Activated T-cell treated with anti-CD3 and anti-CD28 coated beads, Interleukin-2, amount 50 U/mL, for 4 hours (primary cell): ENCODE measurements at places on chromosomes 6 and 20. TPM values are rescaled to one million over a fixed set of nuclear protein-coding genes. Genes with fewer than 3 reads are reported as not detected.

DNA sequence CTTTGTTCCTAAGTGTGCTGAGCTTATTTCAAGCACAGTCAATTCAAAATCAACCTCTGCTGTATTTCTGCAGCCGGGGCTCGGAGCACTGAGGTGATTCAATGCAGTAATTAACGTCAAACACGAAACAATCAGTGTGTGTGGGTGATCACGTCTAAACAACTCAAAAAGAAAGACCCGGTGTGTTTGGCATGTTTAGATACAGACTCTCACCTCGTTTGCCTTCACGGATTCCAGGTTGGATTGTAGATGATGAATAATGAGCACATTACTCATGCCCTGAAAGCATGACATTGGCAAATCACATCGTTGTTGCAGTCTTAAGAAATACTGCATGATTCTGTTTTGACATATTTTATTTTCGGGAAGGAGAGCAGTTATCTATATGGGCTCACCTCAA, 231.0 kb downstream of the QKI start:
- DNase-seq = no peak

DNA sequence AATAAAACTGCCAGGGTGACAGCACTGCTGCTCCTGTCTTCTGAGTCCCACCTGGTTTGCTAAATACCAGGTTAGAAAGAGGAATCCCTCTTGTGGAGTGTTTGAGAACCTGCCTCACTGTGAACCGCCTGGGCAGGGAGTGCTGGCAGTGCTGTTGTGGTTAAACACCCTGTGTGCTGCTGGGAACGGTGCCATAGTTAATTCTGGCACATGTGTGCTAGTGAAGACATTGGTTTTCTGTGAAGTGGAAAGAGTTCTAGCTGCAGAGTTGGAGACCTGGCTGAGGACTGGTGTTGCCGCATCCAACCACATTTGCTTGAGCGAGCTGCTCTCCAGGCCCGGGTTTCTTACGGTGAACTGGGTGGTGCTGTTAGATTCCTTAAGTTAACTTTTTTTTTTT, 72.7 kb downstream of the IGF2R start:
- no peak for DNase-seq

GRCh38 chr20:35618263-35619131, 2.9 kb downstream of the SPAG4 start:
- no peak for DNase-seq

DNA sequence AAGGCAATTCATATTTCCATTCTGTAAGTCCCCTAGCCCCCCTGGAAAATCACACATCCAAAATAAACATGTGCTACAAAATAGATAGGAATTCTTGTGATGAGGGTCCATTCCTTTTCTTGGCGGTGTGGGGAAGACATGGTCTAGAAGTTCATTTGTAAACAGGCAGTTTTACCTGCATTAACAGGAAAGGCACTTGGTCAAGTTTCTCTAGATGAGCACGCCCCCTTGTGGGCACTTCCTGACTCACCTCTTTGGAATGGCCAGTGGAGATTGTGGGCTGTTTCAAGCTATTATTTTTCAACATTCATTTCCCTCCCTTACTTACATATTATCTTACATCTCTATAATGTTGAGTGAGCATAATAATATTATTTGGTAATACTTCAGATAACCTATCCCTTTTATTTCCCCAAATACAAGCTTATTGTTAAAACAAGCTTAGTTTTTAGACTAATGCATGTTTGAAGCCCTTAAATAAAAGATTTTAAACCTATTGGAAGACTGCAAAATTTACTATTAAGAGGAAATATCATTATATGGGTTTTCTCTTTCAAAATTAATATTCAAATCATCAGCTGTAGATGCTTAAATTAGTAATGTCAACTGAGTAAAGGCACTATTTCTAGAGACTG, 92.1 kb downstream of the TASP1 start:
- DNase-seq = peak; percentile 61

- no peak for DNase-seq
Measured at GRCh38 chr20:53738039-53738944, 144.7 kb upstream of the ZNF217 start.

- peak; percentile 12 for DNase-seq
Measured at GRCh38 chr20:33443006-33443511, 504 bp downstream of the SNTA1 start.

DNA sequence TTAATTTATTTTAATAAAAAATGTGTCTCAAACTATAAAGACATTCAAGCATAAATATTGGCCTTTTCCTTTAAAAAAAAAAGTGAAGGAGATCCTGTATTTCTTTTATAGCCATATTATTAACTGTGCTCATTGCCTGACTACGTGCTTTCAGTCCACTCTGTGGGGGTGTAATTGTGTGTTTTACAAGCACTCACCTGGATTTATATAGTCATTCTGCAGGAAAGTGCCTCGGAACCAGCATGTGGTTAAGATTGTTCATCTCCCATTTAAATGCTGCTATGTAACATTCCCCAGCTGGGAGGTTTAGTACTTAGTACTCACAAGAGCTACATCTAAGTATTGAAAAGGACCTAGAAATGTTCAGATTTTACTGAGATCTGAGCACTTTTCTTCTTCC, 47.9 kb upstream of the SLC22A16 start:
- no peak for DNase-seq

- DNase-seq = no peak
Measured at GRCh38 chr6:30913721-30914075, 340 bp upstream of the VARS2 start.

- no peak for DNase-seq
Measured at GRCh38 chr20:38631155-38632022, 29.8 kb downstream of the ARHGAP40 start.

GRCh38 chr6:75418233-75418632, 75.4 kb downstream of the FILIP1 start:
- DNase-seq = no peak

- DNase-seq = no peak
Measured at GRCh38 chr6:164756142-164756541, 553.3 kb downstream of the C6orf118 start.

DNA sequence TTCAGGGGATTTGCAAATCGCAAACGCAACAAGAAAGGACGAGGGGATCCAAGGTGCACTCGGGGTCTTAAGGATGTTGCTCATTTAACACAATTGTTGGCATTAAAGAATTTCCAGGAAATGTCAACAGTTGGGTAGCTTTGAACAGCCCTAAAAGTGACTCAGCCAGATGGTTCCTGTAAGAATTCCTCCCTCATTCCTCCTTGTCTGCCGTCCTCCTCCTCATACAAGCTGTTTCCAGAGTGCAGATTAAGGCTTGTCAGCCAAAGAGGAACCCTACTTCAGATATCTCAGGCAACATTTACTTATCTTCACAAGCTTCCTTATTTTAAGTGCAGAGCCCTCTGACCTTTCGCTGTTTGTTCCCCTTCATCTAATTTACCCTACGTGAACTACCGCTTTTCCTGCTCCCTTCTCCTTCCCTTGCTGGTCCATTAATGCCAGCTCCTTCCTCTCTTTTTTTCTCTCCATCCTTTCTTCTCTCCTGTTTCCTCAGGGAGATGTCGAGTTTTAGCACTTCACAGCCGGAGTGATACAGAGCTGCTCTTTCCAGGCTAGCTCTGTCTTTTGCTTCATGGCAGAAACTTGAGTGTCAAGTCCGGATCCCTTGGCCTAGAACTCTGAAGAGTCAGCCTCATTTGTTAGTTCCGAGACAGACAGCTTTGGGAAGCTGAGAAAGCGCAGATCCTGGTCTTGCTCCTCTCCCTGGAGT, 26.1 kb upstream of the TBC1D7 start:
- DNase-seq = no peak

DNA sequence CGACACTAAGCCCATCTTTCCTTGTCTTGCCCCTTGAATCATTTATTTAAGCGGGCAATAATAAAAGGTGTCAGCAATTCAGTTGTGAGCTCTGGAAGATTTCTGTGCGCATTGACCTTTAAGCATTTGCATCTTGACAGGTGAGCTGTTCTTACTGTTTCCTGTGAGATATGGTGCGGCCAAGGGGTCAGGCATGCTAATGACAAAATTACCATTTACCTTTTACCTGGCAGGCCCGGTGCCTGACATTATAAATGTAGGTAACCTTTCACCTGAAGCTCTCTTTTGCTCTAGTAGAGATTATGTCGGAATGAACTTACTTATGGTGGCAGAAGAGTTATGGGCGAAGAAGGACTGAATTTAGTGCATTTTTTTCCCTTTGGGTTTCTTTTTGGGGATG, 89.3 kb upstream of the EEF1E1 start:
- DNase-seq = no peak

DNA sequence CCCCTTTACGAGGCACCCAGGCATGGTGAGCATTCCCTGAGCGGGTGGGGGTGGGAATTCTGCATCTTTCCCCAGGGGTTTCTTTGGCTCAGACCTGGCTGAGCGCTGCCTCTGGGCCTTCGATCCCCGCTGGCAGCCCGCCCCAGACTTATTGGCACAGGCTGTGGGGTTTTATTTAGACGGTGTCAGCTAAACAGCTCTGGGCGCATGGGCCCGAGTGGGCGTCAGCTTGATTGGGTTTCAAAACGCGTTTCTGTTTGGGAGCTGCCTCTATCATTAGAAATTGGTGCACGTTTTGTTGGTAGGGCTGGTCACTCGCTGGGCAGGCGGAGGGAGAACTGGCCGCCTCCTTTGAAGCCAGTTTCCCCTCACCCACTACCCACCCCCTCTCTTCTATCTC, 21.0 kb downstream of the PMEPA1 start:
- no peak for DNase-seq

The GPR63 gene
- 0.57 TPM for total RNA-seq

The MBOAT1 gene
- total RNA-seq = 2.2 TPM

The SULF2 gene
- total RNA-seq = 0.66 TPM

The OPRM1 gene
- not detected for total RNA-seq

The STK35 gene
- total RNA-seq = 17.5 TPM

The GHRH gene
- not detected for total RNA-seq

The C6orf141 gene
- not detected for total RNA-seq

The TSBP1 gene
- total RNA-seq = not detected
